ENCODE measurements at places on chromosomes 5 and 9.

- no peak for DNase-seq
Observed at GRCh38 chr9:16653491-16654399, 216.7 kb downstream of the BNC2 start.

DNA sequence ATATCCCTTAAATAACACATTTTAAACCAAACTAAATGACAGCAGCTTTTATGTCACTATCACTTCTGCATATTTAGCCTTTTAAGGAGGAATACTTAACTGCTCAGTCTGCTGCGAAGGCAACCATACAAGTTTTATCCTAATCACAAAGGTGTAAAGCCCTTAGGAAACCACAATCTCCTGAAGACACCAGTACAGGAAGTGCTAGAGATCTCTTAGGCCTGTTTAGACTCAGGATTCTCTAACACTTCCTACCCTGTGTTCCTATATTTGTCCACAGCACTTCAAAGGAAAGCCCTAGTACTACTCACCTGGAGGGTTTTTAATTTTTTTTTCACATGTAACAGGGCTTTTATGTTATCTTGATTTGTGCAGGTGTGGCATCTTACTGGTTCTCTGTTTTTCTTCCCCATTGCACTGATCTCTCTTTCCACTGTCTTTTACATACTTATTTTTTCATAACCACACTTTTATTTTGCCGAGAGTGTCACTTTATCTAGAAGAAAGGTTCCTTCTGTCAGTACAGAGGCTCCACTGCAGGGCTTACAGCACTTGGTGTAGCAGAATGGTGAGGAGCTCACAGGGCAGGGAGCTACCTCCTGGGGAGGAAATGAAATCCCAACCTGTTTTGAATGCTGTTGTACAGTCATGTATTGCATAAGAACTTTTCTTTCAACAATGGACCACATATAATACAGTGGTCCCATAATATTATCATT lies 1060.6 kb upstream of the ACO1 start:
- peak; percentile 31 for DNase-seq

GRCh38 chr5:157384971-157385709 lies 74.9 kb upstream of the NIPAL4 start:
- DNase-seq, result no peak

- no peak for DNase-seq
Observed at GRCh38 chr5:73812962-73813588, 187.1 kb downstream of the ARHGEF28 start.
